ENCODE measurements at places on chromosomes 13 and 19.

DNA sequence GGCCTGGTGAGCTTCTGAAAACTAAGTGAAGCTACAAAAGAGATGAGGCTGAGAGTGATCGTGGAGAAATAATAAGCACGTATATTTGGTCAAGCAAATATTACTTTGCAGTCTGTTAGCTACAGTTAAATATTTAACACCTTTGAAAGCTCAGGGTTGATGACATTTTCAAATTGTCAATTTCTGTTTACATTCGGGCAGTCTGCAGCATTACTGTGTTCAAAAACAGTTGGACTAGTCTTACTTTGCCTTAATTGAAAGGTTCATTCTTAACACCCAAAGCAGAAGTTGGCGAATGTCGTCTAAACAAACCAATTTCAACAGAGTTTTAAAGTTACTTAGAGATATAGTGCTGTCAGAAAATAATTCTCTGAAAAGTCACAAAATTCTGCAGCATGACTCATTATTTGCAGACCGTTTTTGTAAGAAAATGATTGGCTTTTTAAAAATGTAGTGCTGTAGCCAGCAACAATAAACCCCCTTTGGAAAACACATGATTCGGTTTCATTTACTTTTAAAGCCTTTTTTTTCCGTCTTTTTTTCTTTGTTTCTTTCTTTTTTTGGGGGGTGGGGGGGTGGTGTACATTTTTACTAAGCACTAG is 549.0 kb downstream of the GPC6 start:
- DNase-seq: no peak

GRCh38 chr19:11416346-11417052 is 2.6 kb downstream of the RGL3 start:
- no peak for DNase-seq

GRCh38 chr19:40445780-40446262 is 1.7 kb upstream of the SERTAD3 start:
- no peak for DNase-seq

GRCh38 chr13:69264362-69265334 is 843.0 kb upstream of the ATXN8OS start:
- no peak for DNase-seq

- no peak for DNase-seq
Measured at GRCh38 chr19:53977429-53977990, 13.9 kb upstream of the CACNG6 start.

Measured in coronary artery (tissue), 2 donors.